ENCODE measurements at places on chromosomes 13 and 19. TPM values are rescaled to one million over a fixed set of nuclear protein-coding genes. Genes with fewer than 3 reads are reported as not detected.

Gene DLEU7
- total RNA-seq, result not detected

Gene EDDM13
- total RNA-seq, result not detected

Gene RYR1
- 3.0 TPM for total RNA-seq

Gene PEAK3
- total RNA-seq, result not detected
